ENCODE measurements at places on chromosomes 16 and 17.

- DNase-seq = no peak
These were observed 212.3 kb downstream of the ZNF423 start for GRCh38 chr16:49643429-49644144.

GRCh38 chr17:48011405-48012150, 26.0 kb downstream of the COPZ2 start:
- DNase-seq = no peak

DNA sequence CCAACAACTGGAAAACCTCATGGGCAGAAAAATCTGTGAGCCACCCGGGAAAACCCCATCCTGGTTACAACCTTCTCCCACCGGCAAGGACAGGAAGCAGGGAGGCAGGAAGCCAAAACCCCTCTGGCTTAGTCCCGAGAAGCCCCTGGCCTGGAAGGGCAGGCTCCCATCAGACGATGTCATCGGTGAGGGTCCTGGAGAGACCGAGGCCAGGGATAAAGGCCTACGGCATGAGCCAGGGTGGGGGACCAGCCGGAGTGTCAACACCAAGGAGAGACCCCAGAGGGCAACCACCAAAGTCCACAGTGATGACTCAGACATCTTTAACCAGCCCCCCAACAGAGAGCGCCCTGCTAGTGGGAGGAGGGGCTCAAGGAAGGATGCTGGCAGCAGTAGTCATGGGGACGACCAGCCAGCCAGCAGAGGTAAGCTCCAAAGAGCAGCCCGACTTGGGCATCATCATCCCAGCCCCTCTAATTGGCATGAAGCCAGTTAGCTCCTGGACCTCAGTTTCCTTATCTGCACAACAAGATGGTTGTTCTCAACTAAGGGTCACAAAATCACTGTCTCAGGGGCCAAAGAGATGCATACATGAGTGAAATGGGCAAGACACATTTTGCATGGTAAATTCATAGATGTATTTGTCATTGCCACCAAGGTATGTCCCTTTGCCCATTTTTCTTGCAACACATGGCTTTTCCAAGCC, 190.7 kb downstream of the KATNIP start:
- no peak for DNase-seq

DNA sequence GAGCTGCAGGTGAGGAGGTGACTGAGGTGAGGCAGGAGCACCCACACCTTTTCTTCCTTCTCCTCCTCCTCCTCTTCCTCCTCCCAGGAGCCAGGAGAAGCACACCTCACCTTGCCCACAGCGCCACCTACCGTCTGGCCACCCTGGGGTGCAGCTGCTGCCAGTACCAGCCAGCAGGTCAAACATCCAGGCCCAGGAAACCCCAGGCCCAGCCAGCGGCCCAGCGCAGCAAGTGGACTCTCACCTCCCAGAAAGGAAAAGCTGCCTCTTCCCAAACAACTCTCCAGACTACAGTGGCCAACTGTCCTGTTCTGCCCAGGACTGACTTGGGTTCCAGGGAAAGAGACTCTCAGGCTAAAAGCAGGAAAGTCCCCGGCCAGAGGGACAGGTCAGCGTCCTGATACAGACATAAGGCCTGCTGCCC, 22.7 kb downstream of the PEMT start:
- peak; percentile 81 for DNase-seq

DNA sequence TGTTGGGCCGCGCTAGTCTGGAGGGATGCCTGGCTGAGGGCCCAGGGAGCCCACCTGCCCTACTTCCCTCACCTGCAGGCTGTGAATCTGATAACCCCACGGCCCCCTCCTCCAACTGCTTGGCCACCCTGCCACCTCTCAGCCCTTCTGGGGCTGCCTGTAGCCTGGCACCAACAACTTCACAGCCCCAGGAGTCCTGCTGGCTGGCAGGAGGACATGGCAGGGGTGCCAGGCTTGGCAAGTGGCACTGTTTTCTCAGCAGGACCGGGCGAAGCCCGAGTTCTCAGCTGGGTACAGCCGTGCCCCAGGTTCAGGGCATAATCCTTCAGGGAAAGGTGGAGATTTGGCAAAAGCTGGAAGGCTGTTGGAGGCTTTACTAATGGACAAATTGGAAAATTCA, 129.6 kb downstream of the CMIP start:
- DNase-seq = no peak

DNA sequence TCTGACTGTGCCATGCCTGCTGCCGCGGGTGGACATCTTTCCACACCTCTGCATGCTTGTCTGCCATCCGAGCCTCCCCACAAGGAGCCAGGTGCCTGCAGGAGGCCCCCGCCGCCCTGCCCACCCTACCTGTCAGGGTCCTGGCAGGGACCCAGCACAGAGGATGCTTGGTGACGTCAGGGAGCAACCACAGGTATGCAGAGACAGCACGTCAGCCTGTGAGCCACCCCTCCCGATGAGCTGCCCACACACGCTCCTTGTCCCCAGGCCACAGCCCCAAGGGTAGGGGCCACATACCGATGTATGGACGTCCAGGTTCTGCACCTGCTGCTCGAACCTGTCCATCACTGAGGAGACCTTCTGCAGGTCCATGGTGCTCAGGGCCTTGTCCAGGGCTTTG, 10.6 kb downstream of the CHMP1A start:
- no peak for DNase-seq

DNA sequence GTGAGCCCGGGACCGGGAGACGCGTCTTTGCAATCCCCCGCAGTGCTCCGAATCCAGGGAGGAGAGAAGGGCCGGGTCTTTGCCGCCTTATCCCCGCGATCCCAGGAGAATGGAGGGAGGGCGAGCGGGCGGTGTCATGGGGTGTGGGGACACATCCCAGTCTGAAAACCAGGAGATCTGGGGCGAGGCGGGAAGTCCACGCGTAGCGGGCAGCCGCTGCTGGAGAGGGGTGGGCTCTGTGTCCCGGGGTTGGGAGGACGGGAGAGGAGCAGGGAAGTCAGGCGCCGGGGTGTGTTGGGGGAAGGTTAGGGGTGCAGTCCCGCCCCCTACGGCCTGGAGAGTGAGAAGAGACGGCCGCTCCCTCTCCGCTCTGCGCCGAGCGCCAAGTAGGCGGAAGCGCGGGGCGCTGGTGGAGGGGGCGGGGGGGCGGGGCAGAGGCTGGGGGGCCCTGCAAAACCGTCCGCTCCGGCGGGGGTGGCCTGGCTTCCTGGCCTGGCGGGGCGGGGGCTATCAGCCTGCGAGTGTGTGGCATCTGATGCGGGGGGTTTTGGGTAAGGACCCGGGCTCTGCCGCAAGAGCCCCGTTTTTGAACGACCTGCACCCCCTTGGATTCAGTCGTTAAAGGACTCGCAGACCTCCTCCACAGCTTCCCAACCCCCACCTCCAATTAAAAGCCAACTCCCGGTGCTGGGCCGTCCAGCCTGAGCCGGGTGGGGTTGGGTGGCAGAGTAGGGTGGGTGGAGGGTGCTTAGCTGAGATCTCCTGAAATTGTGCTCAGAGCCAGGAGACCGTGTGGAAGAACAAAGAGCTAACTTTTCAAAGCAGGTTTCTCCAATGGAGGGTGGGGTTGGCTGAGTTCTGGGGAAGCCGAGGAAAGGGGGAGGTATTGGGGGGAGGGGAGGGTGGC, 654 bp downstream of the LASP1 start:
- DNase-seq = peak; percentile 90

GRCh38 chr16:89844739-89845339, 16.6 kb downstream of the SPIRE2 start:
- no peak for DNase-seq

DNA sequence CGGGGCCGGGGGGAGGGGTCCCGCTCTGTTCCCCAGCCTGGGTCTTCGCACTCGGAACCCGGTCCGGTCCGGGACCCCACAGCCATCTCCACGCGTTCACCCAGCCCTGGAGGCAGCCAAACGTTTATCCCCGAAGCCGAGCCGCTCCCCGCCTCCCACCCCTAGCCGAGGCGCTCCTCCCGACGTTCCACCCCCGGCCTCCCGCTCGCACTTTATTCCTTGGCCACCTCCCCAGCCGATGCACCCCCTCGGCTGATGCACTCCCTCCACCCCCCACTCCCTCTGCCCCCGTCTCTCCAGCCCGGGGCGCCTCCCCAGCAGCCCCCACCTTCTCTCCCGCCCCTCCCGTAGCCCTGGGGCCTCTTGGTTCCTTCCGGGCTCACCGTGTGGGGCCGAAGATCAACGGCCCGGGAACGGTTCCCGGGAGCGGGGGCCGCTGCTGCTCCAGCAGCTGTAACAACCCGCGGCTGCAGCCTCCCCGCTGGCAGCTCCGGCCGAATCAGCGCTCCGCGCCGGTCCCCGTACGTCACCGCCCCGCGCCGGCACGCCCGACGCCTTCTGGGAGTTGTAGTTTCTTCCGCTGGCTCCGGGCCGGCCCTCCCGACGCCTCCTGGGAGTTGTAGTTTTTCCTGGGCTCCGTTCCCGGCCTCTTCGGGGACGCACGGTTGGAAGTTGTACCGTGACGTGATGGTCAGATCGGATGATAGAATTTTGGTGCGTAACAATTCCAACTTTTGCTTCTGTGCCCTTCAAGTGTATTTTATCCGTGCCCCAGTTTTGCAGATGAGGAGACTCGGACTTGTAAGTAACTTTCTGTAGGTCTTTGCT, at the start of the genes LRRC3C and ORMDL3:
Gene LRRC3C (plus strand): TSS at position 632 of the 828 bp plus-strand sequence. CDS start 13,792 bp downstream, outside the sequence.
Gene ORMDL3 (minus strand): TSS at position 501 of the 828 bp plus-strand sequence. CDS start 3,398 bp downstream, outside the sequence.
- peak; percentile 97 for DNase-seq

DNA sequence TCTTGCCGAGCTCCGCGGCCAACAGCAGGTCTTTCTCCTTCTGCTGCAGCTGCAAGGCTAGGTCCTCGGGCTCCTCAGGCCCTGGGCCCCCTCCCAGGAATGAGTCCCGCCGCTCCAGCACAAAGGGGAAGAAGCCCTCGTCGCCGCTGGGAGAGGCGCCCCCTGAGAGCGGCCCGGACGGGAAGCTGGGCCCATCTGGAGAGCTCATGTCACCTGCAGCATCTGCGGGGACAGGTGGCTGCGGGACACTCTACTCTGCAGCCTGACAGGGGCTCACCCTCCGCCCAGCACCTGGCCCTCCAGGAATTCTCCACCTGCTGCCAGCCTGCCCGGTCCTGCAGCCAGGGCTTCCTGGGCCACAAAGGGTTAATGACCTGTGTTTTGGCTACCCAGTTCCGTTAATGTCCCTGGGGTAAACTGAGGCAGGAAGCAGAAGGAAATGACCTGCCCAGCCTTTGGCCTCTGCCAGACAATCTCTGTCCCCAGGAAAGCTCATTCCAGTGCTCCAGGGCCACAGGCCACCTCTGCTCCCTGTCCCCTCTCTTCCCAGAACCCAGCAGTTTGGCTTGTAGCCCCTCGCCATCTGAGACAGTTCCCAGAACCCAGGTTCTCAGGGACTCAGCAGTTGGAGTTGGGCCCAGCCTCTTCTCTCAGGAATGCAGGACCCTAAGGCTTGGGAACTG, 1.3 kb downstream of the BICDL2 start:
- DNase-seq = no peak

- no peak for DNase-seq
These were observed 632 bp downstream of the CYBC1 start for GRCh38 chr17:82449883-82450356.

- no peak for DNase-seq
These were observed 11.2 kb downstream of the CDK5RAP3 start for GRCh38 chr17:47982091-47982617.

DNA sequence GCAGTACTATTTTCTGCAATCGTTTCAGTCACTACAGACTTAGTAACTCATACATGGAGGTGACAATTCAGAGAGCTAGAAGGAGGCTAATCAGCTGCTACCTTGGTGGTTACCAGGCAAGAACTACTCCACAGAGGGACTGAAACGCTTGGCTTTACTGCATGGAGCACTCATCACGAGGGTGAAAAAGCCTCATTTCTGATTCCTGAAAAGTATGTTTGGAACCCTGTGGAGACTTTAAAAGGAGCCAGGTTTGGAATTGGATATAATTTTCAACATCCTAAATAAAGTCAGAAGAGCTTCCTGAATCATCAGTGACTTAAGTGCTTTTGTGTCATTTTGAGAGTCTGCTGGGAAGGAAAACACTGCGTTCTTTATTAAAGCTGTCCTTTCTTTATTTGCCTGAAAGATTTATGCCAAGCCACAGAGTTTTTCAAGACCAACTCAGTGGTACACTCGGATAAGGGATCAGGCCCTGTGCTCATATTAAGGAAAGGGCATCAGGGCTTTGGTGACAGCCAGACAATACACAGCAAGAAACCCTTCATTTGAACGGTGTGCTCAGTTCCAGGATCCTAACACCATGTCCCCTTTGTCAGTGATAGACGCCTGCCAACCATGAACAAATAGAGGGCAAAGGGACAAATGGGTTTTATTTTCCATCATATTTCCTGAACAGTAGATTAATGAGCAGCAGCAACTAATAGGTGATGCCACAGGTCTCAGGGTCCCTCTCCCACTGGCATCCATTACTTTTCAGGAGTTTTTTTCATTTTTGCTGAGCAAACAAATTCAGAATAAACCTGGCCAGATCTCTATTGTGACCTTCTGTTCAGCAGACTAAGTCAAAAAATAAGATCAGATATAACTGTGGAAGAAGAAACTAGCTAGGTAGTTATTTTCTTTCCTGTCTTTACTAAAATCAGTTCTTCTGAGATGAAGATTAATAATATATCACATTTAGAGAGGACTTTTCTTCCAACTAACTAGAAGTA, 80.5 kb upstream of the CLEC18B start:
- no peak for DNase-seq

GRCh38 chr16:30377050-30377811, 2.6 kb downstream of the MYL11 start:
- no peak for DNase-seq

DNA sequence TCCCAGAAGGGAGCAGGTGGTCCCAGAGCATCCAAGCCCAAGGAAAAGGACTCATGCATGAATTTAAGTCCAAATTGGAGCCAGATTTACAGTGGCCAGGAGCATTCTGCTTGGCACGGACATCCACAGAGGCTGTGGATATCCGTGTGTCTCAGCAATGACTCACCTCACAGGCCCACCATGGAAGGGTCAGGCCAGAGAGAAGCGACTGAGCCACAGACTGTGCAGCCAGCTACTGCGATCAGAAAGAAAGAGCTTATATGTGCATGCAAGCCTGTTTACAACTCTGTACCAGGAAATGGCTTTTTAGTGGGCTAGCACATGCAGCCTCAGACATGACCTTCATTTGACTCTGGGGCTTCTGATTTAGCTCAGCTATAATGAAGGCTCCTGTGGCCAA, 231.0 kb downstream of the C16orf95 start:
- no peak for DNase-seq

- no peak for DNase-seq
These were observed 7.9 kb downstream of the MPV17L start for GRCh38 chr16:15403392-15403995.

DNA sequence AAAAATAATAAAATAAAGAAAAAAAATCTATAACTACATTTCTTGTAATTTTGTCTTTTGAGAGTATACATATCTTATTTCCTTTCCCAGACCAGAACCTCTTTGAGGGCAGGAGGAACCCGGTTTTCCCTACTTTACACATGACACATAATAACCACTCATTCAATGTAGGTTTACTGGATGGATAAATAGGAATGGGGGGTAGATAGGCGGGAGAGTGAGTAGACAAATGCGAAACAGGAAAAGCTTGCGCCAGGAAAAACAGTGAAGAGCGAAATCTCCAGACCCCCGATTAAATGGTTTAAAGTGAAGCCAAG, 515 bp upstream of the GOSR2 start:
- DNase-seq = no peak

GRCh38 chr16:6081320-6081976, 983.9 kb upstream of the EEF2KMT start:
- no peak for DNase-seq

GRCh38 chr17:3740611-3741073, 16.9 kb downstream of the HASPIN start:
- no peak for DNase-seq
